ENCODE measurements at places on chromosomes 12 and 14. TPM values are rescaled to one million over a fixed set of nuclear protein-coding genes. Genes with fewer than 3 reads are reported as not detected.

DNA sequence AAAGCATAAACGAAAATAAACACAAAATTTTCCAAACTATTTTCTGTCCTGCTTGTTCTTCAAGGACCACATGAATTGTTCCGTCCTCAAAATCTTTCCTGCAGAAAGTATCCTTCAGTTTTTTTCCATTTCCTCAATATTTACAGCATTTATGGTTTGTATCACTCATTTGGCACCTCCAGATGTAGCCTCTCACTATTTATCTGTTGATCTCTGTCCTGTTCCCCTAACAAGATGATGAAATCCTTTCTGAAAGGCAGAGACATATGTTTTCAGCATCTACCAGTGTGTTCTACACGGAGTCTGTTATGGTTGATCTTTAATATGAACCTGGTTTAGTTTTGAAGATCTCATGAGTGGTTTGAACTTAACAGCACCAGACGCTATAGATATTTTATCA is 490.2 kb downstream of the NELL2 start:
- DNase-seq: no peak

The RTN1 gene
- 0.96 TPM for total RNA-seq

The CPM gene
- 3.4 TPM for total RNA-seq

The PLA2G1B gene
- total RNA-seq: 1.0 TPM

- DNase-seq: no peak
These were observed 404.9 kb downstream of the BCL11B start for GRCh38 chr14:98867146-98867545.

The DUSP6 gene
- 12.3 TPM for total RNA-seq

DNA sequence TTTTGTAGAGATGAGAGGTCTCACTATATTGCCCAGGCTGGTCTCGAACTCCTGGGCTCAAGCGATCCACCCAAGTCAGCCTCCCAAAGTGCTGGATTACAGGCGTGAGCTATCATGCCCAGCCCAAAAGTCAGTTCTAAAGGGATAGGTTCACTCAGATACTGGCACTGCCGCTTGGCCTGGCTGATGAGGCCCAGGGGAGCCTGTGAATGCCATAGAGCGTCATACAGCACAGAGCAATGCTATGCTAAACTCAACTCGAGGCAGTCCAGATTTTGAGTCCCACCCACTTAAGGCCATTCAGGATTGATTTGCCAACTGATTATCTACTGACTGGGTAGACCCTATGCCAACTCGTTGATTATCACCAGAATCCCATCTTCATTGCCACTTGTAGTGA is 179.4 kb downstream of the ESR2 start:
- DNase-seq: no peak

- no peak for DNase-seq
These were observed 332.6 kb downstream of the GLT1D1 start for GRCh38 chr12:129185855-129186254.

Data from psoas muscle (tissue), 8 donors.